ENCODE measurements at places on chromosomes 11 and 22. TPM values are rescaled to one million over a fixed set of nuclear protein-coding genes. Genes with fewer than 3 reads are reported as not detected.

DNA sequence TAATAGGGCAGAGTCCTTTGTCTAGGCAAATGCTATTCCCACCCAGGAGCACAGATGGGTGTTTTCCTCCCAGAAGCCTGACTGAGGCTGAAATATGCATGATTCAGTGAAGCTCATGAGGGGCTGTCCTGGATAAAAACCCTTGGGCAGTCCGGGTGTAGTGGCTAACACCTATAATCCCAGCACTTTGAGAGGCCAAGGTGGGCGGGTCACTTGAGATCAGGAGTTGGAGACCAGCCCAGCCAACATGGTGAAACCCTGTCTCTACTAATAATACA is 48.6 kb upstream of the LMO2 start:
- DNase-seq: peak; percentile 66

- no peak for DNase-seq
These were observed 29.8 kb downstream of the CHORDC1 start for GRCh38 chr11:90192869-90193582.

GRCh38 chr11:112734207-112734606 is 227.0 kb upstream of the NCAM1 start:
- DNase-seq: peak; percentile 30

- DNase-seq: no peak
These were observed 11.7 kb downstream of the GVQW3 start for GRCh38 chr11:76392870-76393269.

DNA sequence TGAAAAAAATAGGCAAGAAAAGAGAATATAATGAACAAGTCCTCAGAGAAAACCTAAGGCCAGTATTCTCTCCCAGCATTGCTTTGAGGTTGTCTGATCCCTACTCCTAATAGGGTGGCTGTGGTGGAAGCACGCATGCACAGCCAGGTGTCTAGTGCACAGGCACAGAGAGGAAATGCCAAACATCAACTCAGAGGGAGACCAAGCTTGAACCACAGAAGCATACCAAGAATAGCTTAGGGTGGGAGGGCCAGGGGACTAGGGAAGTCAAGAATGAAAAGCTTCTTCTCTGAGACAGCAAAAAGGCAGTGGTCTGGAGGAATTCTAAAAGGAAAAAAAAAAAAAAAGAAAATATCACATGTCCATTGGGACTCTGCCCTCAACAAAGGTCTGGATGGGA is 244.1 kb upstream of the API5 start:
- DNase-seq: no peak

GRCh38 chr11:128481135-128481534 is 106.2 kb downstream of the ETS1 start:
- DNase-seq: no peak

The TREH gene
- total RNA-seq: not detected

The TCN2 gene
- not detected for total RNA-seq

The SLC22A25 gene
- not detected for total RNA-seq

The ART1 gene
- not detected for total RNA-seq
